Stimulated activated CD4-positive, alpha-beta T cell treated with anti-CD3 and anti-CD28 coated beads, TNF-alpha, amount 100 ng/mL, for 24 hours (primary cell): ENCODE measurements at places on chromosomes 4 and X.

DNA sequence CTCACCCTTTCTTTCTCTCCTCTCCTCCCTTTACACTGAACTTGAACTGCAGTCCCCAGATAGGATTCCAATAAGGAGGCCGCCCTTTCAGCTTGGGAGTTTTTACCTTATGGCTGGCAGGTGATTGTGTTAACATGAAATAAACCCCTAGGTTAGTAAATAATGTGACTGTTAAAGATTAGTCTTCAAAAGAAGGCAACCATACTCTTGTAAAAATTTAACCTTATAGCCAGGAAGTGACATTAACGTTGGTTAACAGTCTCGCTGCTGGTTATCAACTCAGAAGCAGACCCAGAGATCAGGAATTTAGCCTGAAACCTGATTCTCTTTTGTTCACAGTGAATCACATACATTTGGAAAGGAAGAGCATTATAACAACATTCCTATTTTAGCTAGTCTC is 15.2 kb downstream of the FHDC1 start:
- no peak for DNase-seq

- no peak for DNase-seq
Measured at GRCh38 chr4:63563288-63564014, 845.8 kb downstream of the TECRL start.

DNA sequence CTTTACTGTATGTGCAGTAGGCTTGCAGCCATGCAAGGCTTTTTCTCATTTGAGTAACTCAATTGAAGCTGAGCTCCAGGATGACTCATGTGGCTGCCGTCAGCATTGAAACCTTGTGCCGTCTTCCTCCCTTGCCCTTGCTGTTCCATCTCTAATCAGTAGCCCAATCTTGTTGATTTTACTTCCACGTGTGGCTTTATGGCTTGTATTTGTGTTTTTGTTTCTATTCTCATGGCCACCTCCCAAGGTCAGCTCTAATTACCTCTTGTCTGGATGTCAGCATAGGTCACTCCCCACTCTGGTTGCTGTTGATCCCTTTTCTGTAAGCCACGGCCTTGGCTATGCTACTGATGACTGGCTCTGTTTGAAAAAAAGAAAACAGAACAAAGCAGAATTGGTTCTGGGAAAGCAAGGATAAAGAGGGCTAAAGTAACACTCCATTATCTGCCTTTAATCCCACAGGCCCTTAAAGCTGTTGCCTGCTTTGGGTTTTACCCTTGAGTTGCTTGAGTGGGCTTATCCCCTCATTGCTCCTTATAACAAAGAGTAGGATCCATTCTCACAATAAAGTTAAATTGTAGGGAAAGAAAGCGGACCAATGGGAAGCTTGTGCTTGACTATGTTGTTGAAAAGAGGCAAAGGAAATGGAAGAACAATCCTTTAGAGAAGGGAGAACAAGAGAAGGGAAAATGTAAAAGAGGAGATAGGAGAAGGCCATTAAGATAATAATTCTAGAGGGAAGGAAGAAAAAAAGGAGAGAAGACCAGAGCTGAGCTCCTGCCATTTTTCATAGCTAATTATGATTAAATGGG is 173.9 kb upstream of the PGRMC2 start:
- DNase-seq = no peak

DNA sequence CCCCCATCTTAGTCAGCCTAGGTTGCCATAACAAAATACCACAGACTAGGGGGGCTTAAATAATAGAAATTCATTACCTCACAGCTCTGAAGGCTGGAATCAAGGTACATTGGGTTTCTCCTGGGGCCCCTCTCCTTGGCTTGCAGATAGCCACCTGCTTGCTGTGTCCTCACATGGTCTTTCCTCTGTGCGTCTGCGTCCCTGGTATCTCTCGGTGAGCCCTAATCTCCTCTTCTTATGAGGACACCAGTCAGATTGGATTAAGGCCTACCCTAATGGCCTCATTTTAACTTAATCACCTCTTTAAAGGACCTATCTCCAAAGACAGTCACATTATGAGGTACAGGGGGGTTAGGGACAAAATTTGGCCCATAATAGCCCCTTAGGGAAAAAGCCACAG is 98.0 kb downstream of the SH3KBP1 start:
- no peak for DNase-seq

DNA sequence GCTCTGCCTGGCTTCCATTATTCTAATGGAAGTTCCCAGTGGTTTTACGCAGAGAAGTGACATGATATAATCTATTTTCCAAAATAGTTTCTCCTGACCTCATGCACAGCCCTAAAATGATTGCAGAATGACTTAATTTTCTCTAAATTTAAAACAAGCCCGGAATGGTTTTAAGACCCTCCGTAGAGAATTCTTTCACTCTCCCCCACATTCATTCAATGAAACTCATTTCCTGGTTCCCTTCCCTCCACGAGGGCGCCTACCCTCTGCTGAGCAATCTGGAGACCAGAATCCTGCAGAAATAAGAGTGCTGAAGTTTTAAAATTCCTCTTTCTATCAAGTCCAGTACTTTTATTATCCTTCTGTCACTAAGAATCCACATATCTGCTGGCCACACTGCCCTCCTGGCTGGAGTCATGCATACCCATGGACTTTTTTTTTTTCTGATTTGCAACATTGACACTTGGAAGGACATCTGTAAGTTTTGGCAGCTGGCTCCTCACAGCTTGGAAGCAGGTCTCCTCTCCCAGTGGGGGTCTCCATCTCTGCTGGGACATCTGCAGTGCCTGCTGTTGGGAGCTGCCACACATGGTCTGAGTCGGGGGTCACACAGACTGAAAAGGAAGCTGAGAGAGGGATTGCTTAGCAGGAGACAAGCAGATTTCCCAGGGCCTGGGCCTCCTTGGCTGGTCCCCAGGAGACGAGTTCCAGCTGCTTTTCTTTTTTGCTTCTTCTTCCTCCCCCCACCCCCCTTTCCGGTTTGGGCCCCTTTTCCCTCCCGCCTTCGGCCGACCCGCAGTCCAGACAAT is 86.1 kb downstream of the SOWAHB start:
- DNase-seq = no peak

DNA sequence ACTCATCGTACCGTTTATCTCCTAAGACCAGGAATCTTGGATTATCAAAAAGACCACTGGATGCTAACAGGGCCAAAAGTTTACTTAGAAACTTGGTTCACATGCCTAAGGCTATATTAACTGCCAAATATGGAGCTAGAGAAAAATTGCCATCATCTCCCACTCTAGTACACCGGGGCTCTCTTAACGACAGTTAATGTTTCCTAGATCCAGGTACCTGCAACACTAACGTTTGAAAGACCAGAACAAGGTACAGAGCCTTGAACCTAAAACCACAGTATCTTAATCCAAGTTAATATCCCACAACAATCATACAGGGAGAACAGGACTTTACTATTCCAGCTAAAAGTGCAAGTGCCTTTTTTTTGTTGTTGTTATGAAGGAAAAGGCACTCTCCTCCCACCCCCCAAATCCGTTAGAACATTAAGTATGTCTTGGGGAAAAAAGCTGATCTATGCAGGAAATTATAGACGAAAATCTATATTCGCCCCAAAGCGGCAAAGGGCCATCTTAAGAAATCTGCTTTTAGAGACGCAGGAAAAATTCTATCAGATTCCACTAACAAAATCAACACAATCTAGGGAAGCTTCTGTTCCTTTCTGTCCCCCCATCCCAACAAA is 1.3 kb downstream of the G3BP2 start:
- no peak for DNase-seq

- no peak for DNase-seq
Measured at GRCh38 chrX:9835585-9836210, 49.5 kb downstream of the SHROOM2 start.

- DNase-seq = no peak
Measured at GRCh38 chrX:72399816-72400215, 94.1 kb upstream of the CITED1 start.

DNA sequence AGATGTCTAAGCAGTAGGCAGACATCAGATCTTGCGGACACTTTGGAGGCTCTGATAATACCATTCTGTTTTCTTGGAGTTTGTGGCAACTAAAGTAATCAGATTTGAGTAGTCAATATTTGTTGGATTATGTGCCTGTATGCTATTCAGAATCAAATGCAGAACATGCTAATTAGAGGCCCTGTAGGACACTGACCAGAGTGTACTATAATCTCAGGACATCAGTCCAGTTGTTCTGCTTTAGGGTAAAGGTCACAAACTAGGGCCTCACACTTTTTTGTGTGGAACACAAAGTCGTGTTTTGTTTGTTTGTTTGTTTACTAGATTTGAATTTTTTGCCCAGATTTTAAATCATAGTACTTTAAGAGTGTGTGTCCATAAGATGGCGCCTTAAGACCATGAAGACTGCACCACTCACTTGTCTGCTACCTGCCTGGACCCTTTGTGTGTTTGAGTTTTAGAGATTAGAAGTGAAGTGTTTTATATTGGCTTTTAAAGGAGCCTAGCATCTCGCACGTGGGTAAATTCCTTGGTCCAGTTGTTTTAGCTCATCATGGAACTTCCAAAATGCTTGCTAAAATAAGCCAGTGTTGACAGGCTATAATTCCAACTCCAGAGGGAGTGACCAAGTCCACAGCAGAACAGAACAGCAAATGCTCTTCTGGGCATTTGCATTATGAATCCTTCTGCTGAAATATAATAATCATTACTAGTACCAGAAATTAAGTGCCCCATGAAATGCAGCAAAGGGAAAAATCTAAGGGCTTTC is 34.7 kb downstream of the IL13RA1 start:
- DNase-seq = no peak

GRCh38 chrX:24479924-24480323 is 14.8 kb downstream of the PDK3 start:
- peak; percentile 36 for DNase-seq

GRCh38 chr4:176099314-176099713 is 33.7 kb downstream of the WDR17 start:
- DNase-seq = no peak

DNA sequence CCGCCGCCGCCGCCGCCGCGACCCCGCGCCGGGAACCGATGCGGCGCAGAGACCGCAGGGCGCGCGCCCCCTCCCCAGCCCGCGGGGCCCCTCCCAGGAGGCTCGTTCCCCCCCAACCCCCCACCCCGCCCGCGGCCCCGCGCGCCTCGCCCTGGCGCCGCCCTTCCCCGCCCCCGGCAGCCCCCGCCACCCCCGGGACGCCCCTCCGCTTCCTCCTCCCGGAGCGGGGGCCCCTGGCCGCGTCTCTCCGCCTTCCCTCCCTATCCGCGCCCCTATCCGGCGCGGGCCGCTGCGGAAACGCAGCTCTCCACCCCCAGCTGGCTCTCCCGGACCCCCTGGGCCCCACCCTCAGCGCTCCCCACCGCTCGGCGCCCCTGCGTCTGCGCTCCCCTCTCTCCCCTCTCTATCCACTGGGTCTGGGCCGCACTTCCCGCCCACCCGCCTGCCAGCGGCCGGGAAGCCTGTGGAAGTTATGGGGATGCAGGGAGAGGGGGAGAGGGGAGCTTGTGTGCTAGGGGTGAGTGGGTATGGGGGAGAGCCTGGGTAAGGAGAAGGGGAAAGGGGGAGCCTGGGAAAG is at the start of gene TMEM271:
TSS of gene TMEM271 (minus strand) at position 51 of the 577 bp plus-strand sequence. CDS start 233 bp downstream, outside the sequence.
- no peak for DNase-seq

DNA sequence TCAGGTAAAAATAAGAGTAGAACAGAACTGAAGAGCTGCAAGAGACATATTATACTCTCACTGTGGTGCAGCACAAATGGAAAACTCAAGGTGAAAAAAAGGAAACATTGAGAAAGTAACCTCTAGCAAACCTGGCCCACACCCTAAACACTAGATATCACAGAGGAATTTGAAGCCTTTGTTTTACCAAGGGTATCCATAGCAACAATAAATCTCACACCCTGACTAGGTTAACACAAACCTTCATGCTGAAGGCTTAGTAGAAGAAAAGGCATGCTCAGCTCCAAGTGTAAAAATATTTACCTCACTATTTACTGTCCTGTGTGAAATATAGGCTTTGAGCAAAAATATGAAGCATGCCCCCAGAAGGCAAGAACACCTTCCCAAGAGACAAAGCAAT is 61.9 kb upstream of the TAB3 start:
- DNase-seq = no peak

DNA sequence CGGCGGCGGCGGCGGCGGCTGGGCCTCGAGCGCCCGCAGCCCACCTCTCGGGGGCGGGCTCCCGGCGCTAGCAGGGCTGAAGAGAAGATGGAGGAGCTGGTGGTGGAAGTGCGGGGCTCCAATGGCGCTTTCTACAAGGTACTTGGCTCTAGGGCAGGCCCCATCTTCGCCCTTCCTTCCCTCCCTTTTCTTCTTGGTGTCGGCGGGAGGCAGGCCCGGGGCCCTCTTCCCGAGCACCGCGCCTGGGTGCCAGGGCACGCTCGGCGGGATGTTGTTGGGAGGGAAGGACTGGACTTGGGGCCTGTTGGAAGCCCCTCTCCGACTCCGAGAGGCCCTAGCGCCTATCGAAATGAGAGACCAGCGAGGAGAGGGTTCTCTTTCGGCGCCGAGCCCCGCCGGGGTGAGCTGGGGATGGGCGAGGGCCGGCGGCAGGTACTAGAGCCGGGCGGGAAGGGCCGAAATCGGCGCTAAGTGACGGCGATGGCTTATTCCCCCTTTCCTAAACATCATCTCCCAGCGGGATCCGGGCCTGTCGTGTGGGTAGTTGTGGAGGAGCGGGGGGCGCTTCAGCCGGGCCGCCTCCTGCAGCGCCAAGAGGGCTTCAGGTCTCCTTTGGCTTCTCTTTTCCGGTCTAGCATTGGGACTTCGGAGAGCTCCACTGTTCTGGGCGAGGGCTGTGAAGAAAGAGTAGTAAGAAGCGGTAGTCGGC is 528 bp downstream of the FMR1 start:
- DNase-seq = no peak

- no peak for DNase-seq
Measured at GRCh38 chr4:84220990-84221389, 278.1 kb downstream of the NKX6-1 start.

DNA sequence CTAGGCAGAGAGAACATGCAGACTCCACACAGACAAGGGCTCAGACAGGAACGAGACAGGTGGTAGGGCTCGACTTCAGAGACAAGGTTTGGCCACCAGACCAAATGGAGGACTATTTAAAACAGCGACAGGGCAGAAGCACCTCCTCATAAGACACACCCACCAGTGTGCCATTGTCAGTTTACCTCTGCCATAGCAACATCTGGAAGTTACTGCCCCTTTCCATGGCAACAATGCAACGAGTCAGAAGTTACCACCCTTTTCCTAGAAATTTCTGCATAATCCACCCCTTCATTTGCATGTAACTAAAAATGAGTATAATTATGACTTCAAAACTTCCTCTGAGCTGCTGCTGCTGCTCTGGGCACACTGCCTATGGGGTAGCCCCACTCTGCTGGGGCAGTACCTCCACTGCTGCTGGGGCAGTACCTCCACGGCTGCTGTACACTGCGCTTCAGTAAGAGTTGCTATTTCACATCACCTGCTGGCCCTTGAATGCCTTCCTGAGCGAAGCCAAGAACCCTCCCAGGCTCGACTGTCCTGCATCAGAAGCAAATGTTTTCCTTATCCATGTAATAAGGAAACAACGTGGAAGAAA is 2222.3 kb upstream of the AGA start:
- DNase-seq = no peak

DNA sequence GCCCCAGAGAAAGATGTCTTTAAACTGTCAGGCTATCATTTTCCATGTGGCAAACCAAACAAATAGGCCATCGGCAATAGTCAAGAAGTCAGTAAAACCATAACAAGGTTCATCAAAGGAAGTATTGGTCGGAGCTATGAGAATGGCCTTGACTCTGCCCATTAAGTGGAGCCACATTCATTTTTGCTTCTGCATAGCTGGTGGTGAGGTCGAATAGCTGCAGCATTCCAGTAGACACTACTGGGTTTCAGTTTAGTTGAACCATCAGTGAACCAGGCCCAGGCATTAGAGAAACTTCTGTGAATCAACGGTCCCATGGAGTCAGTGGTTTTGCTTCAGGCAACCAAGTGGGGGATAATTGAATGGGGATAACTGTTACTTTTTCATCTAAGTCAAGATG is 92.0 kb upstream of the MED14 start:
- DNase-seq = no peak

GRCh38 chr4:116099596-116099995 is 985.8 kb downstream of the TRAM1L1 start:
- DNase-seq = no peak
